ENCODE measurements at places on chromosomes 12 and 14.

- DNase-seq, result peak; percentile 46
These were observed 340.1 kb downstream of the GLT1D1 start for GRCh38 chr12:129193263-129193871.

DNA sequence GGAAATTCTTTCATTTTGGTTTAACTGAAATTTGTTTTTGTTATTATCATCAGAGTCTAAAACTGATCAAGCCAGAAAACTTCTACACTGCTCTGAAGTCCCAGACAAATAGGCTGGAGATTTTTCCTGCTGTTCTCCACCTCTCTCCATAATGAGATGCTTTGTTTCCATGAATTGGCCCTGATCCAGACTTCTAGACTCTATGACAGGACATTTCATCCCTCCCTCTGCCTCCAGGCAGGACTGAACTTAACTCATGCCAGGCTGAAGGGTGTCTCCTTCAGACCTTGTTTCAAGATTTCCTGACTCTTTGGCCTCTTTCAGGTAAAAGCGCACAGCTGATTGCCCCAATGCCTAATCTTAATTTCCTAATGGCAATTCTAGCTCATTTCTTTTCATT is 69.1 kb upstream of the HOXC13 start:
- no peak for DNase-seq

DNA sequence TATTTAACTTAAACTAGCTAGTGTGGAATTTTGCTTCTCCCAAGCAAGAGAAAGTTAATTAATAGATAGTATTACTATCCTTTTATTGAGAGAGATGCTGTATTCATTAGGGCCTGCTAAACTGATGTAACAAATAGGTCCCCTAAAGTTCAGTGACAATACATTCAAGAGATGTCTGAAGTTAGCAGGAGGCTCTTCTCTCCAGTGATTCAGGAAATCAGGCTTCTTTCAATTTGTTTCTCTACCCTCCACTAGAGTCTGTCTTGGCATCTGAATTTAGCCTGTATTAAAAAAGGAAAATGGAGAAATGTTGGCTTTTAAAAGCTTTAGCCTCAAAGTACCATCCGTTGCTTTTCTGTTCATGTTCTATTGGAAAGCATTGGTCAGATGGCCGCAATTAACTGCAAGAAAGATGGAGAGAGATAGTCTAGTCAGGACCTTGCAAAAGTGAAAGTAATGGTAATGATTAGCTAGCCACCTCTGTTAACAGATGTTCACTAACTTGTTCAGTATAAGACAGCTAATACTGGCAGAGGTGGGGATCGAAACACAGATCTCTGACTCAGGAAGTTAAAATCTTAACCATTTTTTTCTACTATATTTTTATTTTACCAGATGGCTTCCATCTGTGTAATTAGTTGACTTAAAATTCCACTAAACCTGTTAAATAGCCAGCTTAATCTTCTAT is 786.8 kb downstream of the TMTC2 start:
- DNase-seq, result no peak

- DNase-seq, result no peak
These were observed 148.6 kb upstream of the DIO3 start for GRCh38 chr14:101412739-101413138.

- DNase-seq, result no peak
These were observed 703.0 kb upstream of the LRFN5 start for GRCh38 chr14:40903709-40904108.

GRCh38 chr12:82896979-82897378 is 210.3 kb downstream of the TMTC2 start:
- no peak for DNase-seq

GRCh38 chr12:45959025-45959424 is 31.3 kb downstream of the SCAF11 start:
- DNase-seq, result no peak

DNA sequence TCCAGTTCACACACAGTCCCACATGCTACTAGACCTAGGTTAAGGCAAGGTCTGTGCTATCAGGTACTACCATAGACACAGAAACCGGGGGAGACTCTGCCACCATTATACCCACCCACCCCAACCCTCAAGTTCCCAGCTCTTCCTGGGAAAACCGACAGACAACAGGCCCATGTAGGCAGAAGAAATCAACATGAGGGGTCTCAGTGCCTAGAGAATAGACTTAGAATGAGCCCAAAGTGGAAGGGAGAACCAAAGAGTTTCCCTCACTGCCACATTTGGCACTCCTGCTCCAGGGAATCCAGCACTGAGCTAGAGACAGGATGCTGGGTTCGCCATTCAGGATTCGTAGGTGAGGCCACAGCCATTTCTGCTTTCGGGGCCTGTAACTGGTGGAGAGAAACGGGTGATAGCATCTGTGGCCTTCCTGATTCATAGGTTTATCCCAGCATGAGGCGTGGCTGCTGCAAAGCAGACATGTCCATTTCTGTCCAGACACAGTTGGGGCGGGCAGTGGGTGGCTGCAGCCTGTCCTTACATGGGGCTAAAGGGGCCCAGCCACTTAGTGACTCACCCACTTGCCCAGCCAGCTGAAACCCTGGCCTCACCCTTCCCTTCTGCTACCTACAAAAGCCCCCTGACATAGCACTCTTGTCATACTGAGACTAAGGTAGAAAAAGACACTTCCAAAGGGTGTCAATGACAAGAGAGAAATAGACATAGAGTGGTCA is 69.4 kb downstream of the IRF2BPL start:
- DNase-seq, result no peak

DNA sequence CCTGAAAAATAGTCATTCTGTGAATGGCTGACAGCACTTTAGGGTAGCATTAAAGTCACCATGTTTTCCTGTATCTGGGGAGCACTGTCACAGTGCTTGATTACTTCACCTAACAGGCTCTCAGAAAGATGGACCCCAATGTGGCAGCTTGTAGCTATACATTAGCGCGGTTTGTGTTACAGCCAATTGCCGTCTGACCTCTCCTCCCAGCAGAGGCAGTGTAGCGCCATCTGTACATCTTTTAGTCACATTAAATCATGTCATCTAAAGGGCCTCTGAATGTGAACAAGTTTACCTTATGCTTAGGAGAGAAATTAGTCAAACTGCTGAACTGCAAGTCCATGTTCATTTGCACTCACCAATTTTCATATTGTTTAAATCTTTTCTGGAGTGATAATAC is 113.7 kb downstream of the LMO3 start:
- DNase-seq, result no peak

DNA sequence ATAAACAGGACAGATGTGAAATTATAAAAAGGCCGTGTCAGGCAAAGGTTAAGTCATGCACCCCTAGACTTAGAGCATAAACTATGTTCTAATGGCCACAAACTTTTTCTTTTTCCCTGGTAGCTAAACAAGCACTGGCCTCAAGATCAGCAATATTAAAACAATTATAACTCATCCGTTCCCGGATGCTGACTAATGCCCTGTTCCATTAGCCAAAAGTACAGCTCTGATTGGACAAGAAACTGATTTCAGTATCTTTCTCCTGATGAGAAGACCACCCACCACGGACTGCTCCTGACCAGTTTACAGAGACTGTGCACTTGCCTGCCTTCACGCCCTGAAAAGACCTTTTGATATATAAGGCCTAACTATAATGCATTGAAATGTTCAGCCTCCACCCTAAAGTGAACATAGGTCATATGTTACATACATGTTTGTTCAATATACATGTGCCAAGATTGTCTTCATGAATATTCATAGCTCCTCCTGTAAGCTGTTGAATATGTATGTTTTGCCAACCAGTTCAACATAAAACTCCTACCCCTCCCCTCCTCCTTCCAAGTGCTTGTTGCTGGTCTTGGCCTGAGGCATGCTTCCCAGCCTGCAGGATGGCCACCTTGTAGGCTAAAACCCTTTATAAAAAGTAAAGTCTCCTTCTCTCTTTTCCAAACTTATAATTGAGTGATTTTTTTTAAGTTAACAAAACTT is 162.0 kb downstream of the IPO8 start:
- no peak for DNase-seq

- peak; percentile 56 for DNase-seq
These were observed 115.6 kb downstream of the NEDD1 start for GRCh38 chr12:97022536-97023230.

DNA sequence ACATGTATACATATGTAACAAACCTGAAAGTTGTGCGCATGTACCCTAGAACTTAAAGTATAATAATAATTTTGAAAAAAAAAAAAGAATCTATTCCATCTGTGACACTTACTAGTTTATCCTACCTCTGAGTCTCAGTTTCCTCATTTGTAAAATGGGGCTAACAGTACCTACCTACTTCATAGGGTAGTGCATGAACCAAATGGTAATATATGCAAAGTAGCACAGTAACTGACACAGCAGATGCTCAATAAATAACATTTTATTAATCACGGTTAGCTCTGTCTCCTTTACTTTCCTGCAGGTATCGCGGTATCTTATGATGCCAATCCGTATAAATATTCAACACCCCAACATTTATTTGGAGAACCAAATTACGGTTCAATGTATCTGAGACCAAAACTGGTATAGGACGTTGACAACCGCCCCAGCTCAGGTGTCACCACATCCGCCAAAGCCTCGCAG is 703 bp downstream of the TMED10 start:
- no peak for DNase-seq

DNA sequence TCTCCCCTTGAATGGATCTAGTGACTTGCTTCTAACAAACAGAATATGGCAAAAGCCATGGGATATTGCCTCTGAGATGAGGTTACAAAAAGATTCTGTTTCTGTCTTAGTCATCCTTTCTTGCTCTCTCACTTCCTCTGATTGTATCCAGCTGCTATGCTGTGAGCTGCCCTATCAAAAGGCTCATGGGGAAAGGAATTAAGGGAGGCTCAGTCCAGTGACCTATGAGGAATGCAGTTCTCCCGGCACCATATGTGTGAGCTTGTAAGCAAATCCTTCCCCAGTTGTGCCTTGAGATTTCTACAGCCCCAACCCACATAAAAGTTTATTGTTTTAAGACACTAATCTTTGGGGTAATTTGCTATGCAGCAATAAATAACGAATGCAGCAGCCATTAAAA is 183.1 kb downstream of the KLHL28 start:
- no peak for DNase-seq

GRCh38 chr12:56375598-56376434 is 13.2 kb upstream of the APOF start:
- no peak for DNase-seq

DNA sequence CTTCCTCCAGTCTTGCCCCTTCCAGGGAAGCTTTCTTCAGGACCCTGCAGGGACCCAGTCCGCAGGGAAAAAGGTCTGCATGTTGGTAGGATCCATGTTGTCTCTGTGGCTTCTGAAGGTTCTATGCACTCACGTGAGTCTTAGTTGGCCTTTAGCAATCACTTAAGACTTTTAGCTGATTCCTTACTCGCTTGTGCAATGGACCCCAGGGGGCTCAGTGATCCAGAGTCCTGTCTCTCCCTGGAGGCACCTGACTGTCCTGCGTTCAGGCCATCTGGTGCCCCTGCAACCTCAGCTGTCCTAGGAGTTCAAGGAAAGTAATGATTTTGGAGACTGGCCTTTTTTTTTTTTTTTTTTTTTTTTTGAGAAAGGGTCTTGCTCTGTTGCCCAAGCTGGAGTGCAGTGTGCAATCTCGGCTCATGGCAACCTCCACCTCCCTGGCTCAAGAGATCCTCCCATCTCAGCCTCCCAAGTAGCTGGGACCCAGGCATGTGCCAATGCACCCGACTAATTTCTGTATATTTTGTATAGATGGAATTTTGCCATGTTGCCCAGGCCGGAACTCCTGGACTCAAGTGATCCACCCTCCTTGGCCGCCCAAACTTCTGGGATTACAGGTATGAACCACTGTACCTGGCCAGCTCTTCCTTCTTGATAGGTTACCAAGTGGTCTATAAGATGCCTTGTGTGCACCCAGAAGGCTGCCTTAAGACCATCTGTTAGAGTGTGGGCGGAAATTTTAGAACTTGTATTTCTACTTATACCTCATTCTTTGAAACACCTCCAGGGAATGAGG is 4.6 kb downstream of the IFI27L2 start:
- DNase-seq, result no peak

GRCh38 chr14:106802413-106803364 is 1276.3 kb downstream of the TMEM121 start:
- no peak for DNase-seq

GRCh38 chr12:8948701-8949341 is 624 bp downstream of the M6PR start:
- DNase-seq, result no peak

DNA sequence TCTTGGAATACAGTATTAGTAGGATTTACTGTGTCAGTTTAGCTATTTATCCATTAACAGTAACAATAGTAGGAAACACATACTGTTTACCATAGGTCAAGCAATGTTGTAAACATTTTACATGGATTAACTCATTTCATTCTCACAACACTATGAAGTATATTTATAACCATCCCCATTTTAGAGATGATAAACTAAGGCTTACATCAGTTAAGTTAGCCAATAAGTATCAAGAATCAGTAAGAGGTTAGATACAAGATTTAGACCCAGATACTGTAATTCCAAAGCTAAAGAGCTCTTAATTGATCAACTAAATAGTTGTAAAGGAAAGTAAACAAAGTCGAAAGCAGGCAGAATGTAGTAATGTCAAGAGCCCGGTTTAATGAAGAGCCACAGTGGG is 1.1 kb downstream of the SYNJ2BP start:
- no peak for DNase-seq

DNA sequence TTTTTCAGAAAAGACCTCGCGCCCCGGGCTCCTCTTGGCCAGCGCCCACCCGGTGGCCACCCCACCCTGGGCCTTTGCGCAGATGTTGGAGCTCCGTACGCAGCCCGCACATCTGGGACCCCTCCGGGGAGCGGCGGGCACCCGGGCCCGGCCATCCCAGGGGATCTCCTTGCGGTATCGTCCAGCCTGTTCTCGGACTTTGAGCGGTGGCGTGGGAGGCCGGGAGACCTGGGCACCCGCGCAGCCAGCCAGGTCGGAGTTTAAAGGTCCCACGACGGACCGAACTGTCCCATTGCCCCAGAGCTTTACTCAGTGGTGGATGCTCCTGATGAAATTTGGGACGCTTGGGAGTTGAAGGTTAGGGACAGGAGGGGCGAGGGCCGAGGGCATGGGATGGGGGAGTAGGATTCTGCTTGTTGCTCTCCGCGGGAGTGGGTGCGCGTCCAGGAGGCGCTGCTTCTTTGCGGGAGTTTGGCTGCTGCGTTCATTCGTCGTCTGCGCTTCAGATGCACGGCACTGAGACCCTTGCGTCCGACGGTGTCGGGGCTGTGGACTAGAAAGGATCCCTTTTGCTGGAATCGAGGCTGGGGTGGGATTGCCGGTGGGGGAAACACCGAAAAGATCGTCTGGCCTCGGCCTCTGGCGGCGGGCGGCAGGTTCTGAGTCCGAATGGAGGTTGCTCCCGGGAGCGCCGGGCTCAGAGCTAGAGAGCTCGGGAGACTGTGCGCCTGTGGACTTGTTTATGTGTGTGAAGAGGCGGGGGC is 1.4 kb downstream of the NTF3 start:
- DNase-seq, result no peak

GRCh38 chr14:105617201-105617777 is 90.9 kb downstream of the TMEM121 start:
- no peak for DNase-seq

DNA sequence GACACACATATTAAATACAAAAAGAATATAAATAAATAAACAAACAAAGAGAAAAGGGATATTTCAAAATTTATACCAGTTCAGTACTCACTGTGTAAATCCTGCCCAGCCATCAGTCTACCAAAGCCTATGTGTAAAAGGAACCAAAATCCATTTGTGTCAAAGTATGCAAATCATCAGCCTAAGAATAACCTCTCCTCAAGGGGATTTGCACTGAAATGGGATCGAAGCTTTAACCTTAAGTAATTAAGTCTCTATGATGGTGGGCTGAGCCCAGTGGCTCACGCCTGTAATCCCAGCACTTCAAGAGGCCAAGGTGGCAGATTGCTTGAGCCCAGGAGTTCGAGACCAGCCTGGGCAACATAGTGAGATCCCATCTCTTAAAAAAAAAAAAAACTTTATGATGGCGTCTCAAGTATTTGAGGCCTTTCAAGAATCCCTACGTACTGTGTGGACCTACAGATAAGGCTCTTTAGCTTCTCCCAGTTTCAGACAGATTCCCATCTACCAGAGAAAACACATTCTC is 57.8 kb upstream of the METAP2 start:
- no peak for DNase-seq
